ENCODE measurements at places on chromosomes 12 and 14.

GRCh38 chr14:88417594-88417993 lies 32.1 kb downstream of the SPATA7 start:
- DNase-seq = no peak

- DNase-seq = no peak
Observed at GRCh38 chr14:33967138-33967537, 16.3 kb upstream of the EGLN3 start.

DNA sequence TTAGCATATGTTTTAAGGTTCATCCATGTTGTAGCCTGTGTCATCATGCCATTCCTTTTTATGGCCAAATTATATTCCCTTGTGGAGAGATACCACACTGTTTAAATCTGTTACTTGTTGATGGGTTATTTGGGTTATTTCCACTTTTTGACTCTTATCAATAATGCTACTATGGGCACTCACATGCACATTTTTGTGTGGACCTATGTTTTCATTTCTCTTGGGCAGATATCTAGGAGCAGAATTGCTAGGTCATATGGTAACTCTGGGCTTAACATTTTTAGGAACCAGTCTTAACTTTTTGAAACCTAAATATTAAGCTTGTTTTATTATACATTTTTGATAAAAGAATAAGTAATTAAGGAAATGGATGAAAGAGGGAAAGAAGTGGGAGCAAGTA lies 4.0 kb downstream of the EML1 start:
- DNase-seq = no peak

- DNase-seq = no peak
Observed at GRCh38 chr12:27999521-27999920, 27.0 kb upstream of the PTHLH start.

- no peak for DNase-seq
Observed at GRCh38 chr14:69495341-69495921, 10.9 kb downstream of the PLEKHD1 start.

DNA sequence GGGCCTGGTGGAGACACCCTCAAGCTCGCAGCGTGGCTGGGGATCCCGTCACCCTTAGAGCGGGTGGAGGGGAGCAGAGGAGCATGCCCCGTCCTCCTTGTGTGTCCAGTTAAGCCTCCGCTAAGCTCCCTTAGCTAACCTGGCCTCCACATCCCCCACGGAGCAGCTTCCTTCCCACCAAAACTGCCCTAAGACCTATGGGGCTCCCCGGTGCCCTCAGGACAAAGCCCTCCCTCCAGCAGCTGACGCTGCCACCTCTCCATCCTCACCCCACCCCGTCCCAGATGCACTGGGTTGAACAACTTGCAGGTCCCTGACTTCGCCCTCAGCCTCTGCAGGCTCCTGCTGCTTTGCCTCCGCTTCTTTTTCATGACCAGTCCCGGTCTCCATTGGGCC lies 4.0 kb downstream of the AHNAK2 start:
- no peak for DNase-seq

- DNase-seq = no peak
Observed at GRCh38 chr14:98940693-98941437, 331.1 kb downstream of the BCL11B start.

DNA sequence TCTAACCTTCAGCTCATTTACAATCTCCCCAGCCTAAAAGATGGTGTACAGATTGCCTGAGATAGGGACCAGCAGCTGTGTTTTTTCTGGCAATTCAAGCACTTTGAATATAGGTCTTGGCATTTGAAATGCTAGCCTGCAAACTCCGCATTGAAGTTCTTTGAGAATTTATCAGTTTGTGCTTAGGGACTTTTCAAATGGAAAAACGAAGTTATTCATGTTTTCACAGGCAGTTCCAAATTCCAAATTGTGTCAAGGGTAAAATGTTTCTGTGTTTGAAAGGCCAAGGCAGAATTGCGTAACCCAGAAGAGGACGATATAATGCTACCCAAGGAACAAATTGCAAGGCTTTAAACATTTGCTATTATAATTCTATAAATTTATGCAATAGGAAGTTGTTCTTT lies 168.9 kb upstream of the RASSF8 start:
- DNase-seq = no peak

DNA sequence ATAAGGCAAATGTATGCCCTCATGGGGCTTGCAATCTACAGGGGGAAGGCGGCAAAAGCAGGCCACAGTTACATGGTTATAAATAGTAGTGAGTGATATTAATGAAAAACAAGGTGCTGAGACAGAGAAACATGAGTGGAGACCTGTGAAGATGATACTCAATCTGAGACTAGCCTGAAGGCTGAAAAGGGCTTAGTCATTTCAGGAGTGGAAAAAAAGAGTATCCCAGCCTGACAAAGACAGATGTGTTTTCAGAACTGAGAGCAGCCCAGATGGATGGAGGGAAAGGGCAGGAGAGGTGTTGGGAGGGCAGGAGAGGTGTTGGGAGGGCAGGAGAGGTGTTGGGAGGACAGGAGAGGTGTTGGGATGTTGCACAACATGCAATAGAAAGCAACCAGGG lies 181.9 kb downstream of the C12orf42 start:
- no peak for DNase-seq

DNA sequence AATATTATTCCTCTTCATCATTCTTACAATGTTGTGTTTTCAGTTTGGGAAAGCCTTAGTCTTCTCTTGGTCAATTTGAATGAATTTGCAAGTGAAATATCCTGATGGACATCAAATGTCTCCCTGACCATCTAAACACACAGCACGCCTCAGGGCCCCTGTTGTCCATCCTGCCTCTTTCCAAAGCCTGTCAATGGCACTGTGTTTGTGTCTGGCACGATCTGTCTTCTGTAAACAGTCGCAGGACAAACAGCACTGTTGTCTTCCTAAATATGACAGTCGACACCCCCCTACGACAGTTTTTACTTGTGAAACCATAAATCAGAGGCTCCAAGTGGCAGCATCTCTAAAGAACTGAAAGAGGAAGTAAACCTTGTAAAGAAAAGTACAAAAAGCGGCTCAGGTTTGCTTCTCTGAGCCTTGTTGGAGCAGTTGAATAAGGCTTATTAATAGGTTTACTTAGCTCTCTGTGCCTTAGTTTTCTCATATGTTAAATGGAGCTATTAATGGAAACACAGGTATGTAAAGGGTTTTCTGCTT lies 285.8 kb downstream of the NRXN3 start:
- DNase-seq = no peak

- no peak for DNase-seq
Observed at GRCh38 chr12:95648990-95649791, 97.9 kb upstream of the USP44 start.

- no peak for DNase-seq
Observed at GRCh38 chr14:89143595-89143994, 273.4 kb downstream of the FOXN3 start.

DNA sequence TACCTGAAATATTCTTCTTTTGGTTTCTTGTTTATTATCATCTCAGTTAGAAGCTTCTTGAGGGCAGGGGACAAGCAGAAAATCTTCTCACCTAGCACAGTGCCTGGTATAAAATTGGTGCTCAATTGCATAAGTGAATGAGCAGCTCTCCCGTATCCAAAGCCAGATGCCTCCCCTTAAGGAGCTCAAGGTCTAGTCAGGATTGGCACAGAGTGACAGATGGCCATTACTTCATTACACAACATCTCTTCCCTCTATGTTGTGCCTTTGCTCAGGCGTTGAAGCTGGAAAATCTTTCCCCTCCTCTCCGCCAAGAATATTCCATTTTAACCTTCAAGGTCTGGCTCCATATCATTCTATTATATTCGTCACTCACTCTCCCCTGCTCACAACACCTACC lies 3.6 kb downstream of the SLC4A8 start:
- DNase-seq = no peak

GRCh38 chr14:67749341-67750084 lies 47.8 kb downstream of the RDH12 start:
- no peak for DNase-seq

DNA sequence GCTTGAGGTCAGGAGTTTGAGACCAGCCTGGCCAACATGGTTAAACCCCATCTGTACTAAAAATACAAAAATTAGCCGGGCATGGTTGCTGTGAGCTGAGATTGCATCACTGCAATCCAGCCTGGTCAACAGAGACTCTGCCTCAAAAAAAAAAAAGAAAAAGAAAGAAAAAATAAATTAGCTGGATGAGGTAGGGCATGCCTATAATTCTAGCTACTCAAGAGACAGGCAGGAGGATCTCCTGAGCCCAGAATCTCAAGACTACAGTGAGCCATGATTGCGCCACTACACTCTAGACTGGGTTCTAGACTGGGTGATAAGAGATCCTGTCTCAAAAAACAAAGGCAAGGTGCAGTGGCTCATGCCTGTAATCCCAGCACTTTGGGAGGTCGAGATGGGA lies 16.9 kb downstream of the PPP4R3A start:
- no peak for DNase-seq

DNA sequence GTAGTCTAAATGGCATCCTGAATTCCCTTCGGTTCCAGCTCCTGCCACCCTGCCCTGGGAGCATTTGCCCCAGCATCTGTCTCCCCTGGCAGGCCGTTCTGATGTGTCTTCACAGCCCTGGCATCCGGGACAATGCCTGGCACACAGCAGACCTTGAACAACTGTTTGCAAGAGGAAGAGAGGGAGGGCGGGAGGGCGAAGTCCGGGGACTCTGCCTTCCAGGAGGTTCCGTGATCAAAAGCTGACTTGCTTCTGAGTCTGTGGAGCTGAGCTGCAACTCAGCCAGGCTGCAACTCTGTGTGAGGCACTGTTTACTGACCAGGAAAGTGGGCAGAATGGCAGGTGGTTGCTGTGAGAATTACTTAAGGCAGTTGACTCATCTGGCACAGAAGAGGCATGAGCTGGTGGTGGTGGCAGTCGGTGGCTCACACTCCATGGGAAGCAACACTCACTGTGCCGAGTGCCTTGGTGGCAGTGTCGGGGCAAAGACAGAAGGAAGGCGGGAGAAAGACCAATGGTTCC lies 61.1 kb upstream of the DLK1 start:
- no peak for DNase-seq

GRCh38 chr14:102050625-102051024 lies 36.2 kb downstream of the HSP90AA1 start:
- DNase-seq = no peak

GRCh38 chr14:71716041-71716772 lies 216.0 kb upstream of the RGS6 start:
- DNase-seq = no peak

GRCh38 chr12:127223011-127223410 lies 1044.0 kb upstream of the TMEM132C start:
- DNase-seq = no peak

DNA sequence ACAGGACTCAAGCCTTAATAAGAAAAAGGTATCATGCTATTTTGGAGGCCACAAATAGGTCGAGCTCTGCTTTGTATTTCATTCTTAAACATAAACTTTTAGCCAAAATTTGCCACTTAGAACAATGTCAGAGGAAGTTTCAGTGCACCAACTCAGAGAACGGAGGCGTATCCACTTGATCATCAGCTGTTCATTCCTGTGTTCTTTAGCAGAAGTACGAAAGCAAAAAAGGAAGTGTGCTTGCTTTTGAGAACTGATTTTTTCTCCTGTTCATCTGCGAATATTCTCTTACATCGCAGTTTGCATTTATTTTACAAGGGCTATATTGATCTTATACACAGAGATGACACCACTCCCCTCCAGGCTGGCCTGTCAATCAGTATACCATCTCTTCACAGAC lies 188.6 kb upstream of the SOX5 start:
- no peak for DNase-seq

DNA sequence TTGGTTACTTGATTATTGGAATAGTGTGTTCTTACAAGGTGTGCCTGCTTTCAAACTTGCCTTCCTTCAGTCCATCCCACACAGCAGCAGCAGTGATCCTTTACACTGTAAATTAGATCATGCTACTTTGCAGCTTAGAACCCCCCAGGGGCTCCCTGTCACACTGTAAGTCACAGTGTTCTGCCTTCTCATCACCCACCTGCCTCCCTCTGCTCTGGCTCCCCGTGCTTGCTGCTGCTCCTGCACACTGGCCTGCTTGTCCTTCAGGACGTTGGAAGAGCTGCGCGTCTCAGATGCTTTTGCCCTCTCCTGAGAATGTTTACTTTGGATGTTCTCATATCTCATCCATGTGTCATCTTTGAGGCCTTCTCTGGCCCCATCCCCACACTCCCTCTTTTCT lies 27.3 kb downstream of the ZC3H14 start:
- DNase-seq = no peak

GRCh38 chr12:552466-552865 lies 92.7 kb downstream of the B4GALNT3 start:
- no peak for DNase-seq

DNA sequence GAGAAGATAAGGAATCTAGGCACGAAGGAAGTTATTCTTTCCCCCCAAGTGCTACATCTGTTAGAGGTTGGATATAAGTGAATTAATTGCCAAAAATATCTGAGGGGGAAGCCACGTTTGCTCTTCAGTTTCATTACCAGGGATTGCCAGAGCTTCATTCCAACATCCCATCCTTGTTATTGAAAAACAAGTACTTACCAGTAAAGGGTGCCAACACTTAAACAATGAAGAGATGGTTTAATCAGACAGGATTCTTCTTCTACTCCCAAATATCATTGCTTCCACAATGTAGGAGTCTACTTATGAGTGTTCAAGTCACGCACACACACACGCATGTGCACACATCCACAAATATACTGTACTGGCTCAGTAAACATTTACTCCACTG lies 312.4 kb downstream of the RPAP3 start:
- DNase-seq = no peak

DNA sequence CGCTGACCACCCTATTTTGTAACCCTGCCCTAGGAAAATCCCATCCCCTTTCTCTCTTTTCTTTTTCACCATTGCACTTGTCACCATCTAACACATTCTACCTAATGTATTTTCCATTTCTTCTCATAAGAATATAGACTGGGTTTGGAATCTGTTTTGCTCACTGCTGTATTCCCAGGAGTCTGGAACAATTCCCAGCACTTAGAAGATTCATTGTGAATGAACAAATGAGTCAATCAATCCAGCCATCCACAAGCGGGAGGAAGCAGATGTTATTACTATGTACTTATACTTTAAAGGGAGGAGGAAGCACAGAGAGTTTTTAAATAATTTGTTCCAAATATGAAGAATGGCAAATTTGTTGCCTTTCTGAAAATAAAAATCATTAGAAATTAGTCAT lies 142.1 kb downstream of the KIF21A start:
- DNase-seq = no peak

GRCh38 chr14:100109594-100109955 lies 44.4 kb downstream of the EVL start:
- DNase-seq = no peak

GRCh38 chr12:116982791-116983411 lies 72.2 kb downstream of the FBXW8 start:
- no peak for DNase-seq

DNA sequence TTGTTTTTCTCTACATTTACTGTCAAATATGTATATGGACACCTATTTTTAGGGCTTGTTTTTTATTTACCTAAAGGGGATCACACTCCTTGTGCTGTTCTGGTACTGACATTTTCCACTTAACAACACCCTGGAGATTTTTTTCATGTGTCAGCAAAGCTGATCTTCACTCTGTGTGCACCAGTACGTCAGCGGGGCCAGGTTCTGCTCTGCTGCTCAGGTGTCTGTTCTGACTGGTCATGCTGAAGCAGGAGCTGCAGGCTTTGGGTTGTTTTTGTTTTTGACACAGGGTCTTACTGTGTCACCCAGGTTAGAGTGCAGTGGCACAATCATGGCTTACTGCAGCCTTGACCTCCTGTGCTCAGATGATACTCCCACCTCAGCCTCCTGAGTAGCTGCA lies 81.9 kb upstream of the CCND2 start:
- no peak for DNase-seq
